Fibroblast of gingiva (primary cell): ENCODE measurements at places on chromosomes 4 and X.
A peak's percentile ranks its signal among the peaks of the same experiment; 100 is the strongest.

DNA sequence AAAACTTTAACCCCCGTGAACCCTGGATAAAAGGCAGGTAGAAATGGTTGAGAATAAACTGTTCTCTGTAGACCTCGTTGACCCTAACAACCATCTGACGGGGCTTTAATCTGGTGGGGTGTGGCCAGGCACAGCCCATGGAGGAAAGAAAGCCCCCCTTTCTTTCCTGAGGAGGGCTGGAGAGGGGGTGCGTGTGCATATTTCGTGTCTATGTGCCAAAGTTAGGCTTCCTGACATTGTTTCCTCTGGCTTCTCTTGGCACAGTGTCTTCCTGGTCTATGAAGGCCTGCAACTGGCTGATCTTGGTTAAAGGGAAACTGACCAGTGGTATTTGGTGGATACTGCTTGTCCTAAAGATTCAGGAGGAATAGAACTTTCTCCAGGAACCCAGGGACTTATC, 97.1 kb downstream of the MGST2 start:
- DNase-seq = no peak

DNA sequence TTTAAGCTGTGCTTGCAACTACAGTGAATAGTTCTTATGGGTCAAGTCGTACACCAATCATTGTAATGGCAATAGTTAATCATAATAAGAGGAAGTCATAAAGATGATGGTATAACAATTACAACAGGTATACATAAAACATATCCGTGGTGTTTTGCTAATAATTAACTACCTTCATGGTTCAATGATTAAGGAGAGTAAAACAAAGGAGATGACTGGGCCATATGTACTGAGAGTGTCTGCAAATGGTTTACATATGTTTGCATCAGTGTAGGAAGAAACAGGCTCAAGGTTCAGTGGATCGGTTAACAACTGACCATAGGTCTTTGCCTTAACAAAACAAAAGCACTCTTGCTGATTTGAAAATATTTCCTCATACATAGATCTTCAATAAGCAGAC, 253.0 kb downstream of the COX7B2 start:
- DNase-seq = no peak

GRCh38 chr4:61301271-61301670, 101.1 kb downstream of the ADGRL3 start:
- no peak for DNase-seq

DNA sequence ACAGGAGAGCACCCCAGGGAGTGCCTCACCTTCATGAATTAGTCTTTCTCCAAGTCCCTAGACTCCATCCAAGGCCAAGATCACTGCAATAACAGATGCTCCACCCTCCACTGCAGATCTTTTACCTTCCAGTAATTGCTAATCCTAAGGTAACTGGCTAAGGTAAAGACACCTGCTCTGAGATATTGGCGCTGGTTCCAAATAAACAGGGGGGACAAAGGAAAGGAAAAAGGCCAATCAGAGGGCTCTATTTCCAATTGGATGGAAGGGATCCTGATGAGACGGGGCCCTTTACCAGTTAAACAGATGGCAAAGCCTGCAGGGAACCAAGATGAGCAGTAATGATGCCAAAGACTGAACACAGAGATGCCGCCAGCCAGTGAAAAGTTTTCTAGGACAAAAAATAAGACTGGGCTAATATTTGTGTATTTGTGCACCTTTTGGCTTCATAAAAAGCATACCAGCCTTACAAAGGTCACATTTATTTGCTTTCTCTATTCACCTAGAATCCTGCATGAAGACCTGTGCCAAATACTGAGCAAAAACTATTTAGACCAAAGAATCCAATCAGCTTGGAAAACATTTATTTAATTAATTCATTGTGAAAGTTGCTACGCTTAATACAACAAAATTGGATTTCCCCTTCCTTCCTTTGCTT, 148.5 kb downstream of the PPP3CA start:
- no peak for DNase-seq

DNA sequence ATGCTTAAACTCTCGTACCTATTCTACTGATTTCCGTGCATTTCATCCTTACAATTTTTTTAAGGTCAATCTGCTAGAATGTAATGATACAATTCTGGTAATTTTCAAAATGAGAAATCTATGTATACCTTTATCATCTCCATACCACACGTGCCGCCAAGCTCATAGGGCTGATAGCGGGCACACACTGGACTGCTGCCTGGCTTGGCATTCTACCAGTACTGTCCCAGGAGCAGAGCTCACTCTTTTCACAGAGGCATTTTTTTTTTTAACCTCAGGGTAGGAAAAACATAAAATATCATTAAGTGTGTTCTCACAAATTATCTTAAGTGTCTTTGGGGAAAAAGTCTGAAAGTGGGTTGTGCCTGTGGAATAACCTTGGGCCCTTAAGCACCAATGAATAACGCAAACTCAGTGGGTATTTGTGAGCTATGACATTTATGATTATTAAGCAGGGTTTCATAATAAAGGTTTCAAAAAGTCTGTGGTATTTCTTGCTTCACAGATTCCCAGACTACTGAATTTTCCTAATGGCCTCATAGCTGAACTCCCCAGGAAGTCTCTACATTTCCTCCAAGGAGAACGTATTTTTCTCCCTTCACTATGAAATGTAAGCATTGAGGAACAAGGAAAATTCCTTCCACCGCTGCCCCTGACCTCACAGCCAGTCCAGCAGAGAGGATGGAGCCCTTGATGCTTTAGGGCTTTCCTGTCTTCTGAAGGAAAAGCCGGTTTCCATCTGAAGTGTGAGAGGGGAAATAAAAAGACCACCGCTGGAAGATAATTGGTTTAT, 125.2 kb downstream of the ELOVL6 start:
- no peak for DNase-seq

DNA sequence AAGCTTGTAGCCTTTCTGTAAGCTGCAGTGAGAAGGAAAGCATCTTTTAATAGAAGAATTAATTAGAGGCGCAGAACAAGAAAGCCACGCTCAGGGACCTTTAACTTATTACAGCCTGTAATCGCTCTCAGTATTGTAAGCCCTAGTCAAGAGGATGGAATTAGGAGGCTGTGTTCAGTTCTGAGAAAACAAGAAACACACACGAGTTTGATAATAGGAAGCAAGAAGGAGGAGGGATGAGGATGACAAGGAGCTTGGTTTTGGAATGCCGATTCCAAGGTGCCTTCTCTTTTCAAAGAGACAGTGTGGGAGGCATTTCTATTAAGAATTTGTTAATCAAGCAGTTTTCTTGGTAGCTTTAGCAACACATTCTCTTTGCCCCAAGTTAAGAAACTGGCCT, 69.3 kb downstream of the NYX start:
- DNase-seq = no peak

DNA sequence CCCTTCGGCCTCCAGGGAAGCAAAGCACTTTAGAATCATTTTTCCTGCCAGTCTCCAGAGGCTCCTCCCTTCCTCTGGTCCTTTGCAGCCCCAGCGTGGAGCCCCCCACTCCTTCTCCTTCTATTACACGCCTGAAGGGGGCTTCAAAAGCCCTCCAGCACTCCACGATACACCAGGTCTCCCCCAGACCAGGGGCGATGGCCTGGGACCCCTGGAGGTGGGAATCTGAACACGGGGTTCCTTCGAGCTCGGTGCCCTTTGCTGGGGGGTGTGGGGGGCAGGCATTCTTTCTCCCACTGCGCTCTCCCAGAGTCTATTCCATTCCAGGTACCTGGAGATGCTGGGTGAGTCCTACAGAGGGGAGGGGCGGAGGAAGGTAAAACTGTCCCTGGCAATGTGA, 97.6 kb downstream of the HMX1 start:
- DNase-seq = no peak

GRCh38 chr4:125714845-125715244, 400.1 kb downstream of the FAT4 start:
- peak; percentile 4 for DNase-seq

- no peak for DNase-seq
Measured at GRCh38 chr4:152885185-152885584, 50.9 kb upstream of the FHDC1 start.

- DNase-seq = no peak
Measured at GRCh38 chr4:123955167-123955800, 558.7 kb downstream of the SPRY1 start.

- DNase-seq = no peak
Measured at GRCh38 chr4:69742596-69742995, 17.8 kb downstream of the SULT1B1 start.

DNA sequence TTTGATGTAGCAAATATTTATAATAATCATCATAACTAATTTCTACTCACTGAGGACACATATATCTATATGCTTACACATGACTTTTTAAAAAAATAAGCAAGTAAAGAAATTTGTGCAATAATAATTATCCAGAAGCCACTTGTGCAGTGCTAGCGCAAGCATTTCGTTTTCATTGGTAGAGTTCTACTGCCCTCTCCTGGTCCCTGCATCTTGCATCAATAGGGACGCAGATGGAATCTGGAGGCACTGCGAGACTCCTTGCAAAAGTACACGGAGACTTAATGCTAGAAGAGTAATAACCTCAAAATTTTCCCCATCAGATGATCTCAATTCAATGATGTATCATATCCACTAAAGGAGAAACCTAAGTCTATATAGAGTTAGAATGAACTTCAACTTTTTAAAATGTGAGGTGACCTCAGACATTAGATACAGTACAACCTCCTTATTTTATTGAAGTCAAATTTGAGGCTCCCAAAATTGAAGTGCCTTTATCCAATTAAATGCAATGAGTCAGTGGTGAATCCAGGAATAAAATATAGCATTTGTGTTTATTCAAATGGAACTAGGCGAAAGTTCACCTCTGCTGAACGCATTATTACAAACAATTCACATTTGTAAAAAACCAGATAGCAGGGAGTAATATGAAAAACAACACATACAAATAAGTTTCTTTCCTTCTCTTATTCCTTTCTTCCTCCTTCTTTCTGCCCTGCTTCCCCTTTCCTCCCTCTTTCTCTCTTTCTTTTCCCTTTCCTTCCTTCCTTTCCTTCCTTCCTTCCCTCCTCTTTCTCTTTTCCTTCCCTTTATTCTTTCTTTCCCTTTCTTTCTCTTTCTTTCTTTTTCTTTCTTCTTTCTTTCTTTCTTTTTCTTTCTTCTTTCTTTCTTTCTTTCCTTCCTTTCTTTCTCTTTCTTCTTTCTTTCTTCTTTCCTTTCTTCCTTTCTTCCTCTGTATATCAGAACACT, 450.0 kb downstream of the ANKRD50 start:
- peak; percentile 84 for DNase-seq

- DNase-seq = no peak
Measured at GRCh38 chr4:38681281-38681991, 17.4 kb downstream of the KLF3 start.

- no peak for DNase-seq
Measured at GRCh38 chr4:162610116-162610515, 446.3 kb upstream of the FSTL5 start.

DNA sequence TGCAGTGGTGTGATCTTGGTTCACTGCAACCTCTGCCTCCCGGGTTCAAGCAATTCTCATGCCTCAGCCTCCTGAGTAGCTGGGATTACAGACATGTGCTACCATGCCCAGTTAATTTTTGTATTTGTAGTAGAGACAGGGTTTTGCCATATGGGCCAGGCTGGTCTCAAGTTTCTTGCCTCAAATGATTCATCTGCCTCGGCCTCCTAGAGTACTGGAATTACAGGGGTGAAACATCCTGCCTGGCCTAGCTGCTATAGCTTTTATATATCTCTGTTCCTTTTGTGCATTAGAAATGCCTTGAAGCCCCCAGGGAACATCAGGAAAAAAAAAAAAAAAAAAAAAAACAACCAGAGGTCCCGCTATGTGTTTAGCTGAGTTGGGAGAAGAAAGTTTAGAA, 34.8 kb downstream of the UBE2K start:
- peak; percentile 89 for DNase-seq

DNA sequence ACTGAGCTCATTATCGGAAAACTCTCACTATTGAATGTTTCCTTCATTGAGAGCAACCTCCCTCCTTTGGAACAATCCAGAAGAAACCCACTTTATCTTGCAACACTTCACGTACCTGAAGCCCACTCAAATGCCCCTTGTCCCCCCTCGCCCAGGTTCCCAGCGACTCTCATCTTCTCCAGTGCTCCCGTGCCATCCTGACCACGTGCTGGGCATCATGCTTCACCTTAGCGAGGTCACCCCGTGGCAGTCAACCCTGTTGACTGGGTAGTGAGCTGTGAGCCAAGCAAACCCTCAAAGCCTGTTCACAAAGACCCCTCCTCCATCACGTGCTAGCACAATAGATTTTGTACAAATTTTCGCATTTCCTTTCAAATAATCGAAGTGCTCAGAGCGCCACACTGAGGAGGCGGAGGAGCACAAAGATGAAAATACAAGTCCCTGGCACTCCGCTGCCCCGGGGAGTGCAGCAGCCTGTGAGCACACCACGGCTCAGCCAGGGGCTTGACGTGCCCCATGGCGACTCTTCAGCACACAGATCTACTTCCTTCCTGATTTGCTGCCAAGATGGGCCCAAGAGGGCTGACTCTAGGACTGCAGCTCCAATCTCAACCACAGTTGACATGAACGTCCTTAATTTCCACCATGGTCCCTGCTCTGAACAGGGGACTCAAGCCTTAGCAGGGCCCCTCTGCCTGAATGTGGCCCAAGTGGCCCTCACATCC, 15.6 kb downstream of the PDZD4 start:
- no peak for DNase-seq

- peak; percentile 52 for DNase-seq
Measured at GRCh38 chr4:77385124-77385969, 220.3 kb upstream of the CXCL13 start.

DNA sequence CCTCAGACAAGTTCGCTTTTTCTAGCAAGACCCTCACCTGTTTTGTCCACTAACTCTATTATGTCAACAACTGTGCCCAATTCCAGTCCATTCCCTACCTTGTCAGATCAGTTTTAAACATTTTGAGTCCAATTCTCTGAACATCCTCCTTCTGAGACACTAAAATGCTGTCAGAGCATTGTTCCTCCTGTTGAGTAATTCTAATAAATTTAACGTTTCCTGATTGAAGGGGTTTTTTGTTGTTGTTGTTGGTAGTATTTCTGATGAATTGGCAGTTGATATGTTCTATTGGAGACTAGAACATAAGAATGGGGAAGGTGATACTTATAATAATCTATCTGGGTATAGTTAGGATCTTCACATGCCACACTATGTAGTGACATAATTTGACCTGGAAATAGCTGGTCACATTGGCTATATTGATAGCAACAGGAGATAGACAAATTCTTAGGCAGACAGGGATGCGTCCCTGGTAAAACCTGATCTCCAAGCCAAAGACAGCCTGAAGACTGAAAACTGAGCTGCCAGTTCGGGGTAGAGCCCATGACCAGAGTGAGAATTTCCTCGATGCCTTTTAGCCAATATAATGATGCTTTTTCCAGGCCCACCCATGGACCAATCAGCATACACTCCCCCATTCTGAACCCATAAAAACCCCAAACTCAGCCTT, 12.4 kb upstream of the CXCL2 start:
- no peak for DNase-seq

DNA sequence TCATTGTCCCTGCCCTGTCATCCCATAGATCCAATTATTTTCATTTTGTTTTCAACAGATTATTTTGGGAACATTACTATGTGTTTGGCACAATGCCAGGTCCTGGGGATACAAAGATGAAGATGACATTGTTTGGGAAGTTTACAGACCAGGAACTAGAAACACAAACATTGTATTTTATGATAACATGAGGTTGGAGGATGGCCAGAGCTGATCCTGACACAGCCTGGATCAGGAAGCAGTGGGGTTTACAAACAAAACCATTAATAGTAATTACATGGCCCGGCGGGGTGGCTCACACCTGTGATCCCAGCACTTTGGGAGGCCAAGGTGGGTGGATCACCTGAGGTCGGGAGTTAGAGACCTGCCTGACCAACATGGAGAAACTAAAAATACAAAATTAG, 29.9 kb downstream of the CLRN2 start:
- DNase-seq = no peak
